ENCODE measurements at places on chromosomes 13 and 19. TPM values are rescaled to one million over a fixed set of nuclear protein-coding genes. Genes with fewer than 3 reads are reported as not detected.

ZNF471 gene
- 2.3 TPM for total RNA-seq

GAPDHS gene
- total RNA-seq: not detected

FGF22 gene
- 1.4 TPM for total RNA-seq

GRCh38 chr19:16756649-16757048 is 37.0 kb downstream of the NWD1 start:
- no peak overlapping the region for H3K4me3 ChIP-seq
- H3K27me3 ChIP-seq: no peaks in the 10 kb centered on the region
- no peaks in the 10 kb centered on the region for H3K4me1 ChIP-seq
- H3K36me3 ChIP-seq: no peaks in the 10 kb centered on the region
- no peak for DNase-seq

Data from naive thymus-derived CD4-positive, alpha-beta T cell (primary cell).